ENCODE measurements at places on chromosomes 5 and 9.

- DNase-seq: no peak
Observed at GRCh38 chr9:114804505-114804904, 1.3 kb downstream of the TNFSF15 start.

- DNase-seq: no peak
Observed at GRCh38 chr5:86354664-86355063, 263.1 kb upstream of the COX7C start.

DNA sequence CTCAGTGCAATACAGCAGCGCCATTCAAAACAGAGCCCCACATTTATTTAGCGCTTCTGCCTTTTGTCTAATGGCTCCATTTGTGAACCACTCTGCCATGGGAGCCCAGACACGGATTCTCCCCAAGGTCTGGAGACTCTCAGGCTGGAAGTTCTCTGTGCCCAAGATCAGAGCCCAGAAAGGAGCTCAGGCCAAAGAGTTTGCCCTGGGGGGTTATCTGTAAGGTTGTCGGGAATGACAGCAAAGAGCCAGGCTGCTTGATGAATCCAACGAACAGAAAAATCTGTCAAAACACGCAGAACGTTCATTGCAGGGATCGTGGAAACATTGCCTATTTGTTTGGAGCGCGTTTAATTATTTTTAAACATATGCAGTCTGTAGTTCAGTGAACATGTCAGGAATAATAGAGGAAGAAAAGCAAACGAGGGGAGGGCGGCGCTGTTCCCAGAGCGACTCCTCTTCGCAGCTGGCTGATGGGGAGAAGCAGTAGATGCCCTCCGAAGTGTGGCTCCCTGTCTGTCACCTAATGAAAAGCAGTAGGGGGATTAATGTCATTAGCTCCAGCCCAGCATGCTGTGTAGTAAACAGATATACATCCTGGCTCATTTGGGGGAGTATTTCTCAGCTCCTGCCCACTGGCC is 464.9 kb upstream of the MPDZ start:
- no peak for DNase-seq

DNA sequence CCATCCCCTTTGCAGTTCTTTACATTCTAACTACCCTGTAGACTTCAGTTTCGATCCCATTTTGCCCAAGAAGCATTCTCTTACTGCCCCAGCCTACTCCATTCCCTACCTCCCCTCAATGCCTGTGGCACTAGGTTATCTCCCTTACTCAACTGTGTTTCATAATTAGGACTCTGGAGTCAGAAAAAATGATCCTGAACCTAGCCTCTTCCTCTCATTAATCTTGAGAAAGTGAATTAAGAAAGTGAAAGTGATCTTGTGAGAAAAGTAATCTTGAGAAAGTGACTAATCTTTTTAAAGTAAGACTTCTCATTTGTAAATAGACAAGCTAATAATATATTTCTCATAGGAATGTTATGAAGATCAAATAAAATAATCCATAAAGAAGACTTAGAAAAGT is 444.0 kb upstream of the TRPC7 start:
- DNase-seq: no peak

All from NCI-H1436 (cell line).